Neural progenitor cell (in vitro differentiated cells): ENCODE measurements at places on chromosomes 3 and 15. TPM values are rescaled to one million over a fixed set of nuclear protein-coding genes. Genes with fewer than 3 reads are reported as not detected.

GRCh38 chr15:88908697-88909621, 4.2 kb downstream of the MFGE8 start:
- no peak overlapping the region for H3K27ac ChIP-seq
- H3K4me3 ChIP-seq: no peak overlapping the region
- peaks cover 18% of the 10 kb centered on the region for H3K4me1 ChIP-seq
- DNase-seq: no peak

GRCh38 chr3:163196245-163196644, 1699.6 kb downstream of the OTOL1 start:
- no peaks in the 10 kb centered on the region for H3K27me3 ChIP-seq
- no peaks in the 10 kb centered on the region for H3K36me3 ChIP-seq
- H3K4me3 ChIP-seq: no peak overlapping the region
- DNase-seq: no peak
- H3K27ac ChIP-seq: no peak overlapping the region

DNA sequence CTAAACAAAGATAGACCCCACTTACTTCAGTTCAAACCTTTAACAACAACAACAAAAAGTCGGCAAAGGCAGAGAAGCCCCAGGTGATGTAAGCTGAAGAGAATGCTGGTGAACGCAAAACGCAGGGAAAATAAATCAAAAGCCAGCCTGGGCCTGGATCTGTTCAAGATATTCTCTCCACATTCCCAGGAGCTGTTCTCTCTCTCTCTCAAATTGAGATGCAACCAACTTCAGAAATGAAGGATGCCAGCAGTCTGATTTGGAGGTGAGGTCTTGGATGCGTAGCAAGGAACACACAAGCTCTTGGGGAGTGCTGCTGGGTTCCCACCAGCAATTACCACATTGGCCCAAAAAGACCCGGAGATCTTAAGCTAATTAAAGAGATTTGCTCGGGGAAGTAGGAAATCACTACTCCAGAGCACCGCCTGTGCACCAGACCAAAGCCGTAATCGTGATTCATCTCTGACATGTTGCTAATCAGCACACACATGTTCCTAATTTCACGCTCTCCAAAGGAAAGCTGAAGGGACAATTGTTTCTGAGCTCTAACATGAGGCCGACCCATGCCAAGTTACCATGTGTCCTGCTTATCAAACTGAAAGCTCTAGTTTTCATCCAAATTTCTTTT, 37.1 kb downstream of the IL17RD start:
- no peak overlapping the region for H3K4me3 ChIP-seq
- DNase-seq: no peak
- H3K4me1 ChIP-seq: peaks cover 73% of the 10 kb centered on the region
- H3K36me3 ChIP-seq: no peaks in the 10 kb centered on the region
- H3K27ac ChIP-seq: no peak overlapping the region

- H3K4me3 ChIP-seq: no peak overlapping the region
- no peak overlapping the region for H3K27ac ChIP-seq
- no peak for DNase-seq
- H3K36me3 ChIP-seq: no peaks in the 10 kb centered on the region
- H3K4me1 ChIP-seq: no peaks in the 10 kb centered on the region
Observed at GRCh38 chr3:156781310-156782230, 44.6 kb upstream of the LEKR1 start.

PLSCR2 gene
- not detected in 2 replicates for total RNA-seq

GOLGA8R gene
- not detected in 2 replicates for total RNA-seq

DNA sequence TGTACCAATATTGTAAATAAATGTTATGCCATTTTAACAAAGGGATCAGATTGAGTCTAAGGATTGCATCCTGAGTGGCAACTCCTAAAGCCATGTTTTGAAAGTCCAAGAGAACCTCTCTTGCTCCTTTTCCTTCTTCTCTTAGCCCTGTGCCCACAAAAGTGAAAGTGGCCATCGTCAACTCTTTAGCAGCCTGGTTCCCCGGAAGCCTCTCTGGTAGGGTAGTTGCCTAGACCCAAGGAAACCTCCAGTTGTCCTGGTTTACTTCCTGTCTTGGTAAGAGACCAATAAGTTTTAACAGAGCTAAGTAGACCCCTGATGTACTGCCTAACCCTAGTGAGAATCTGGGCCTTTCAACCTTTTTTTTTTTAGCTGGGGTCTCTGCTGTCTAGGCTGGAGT, 10.2 kb upstream of the ITPKA start:
- H3K36me3 ChIP-seq: peaks cover 5% of the 10 kb centered on the region
- H3K27me3 ChIP-seq: no peaks in the 10 kb centered on the region
- H3K27ac ChIP-seq: no peak overlapping the region
- H3K4me3 ChIP-seq: no peak overlapping the region
- H3K4me1 ChIP-seq: no peaks in the 10 kb centered on the region
- no peak for DNase-seq

DNA sequence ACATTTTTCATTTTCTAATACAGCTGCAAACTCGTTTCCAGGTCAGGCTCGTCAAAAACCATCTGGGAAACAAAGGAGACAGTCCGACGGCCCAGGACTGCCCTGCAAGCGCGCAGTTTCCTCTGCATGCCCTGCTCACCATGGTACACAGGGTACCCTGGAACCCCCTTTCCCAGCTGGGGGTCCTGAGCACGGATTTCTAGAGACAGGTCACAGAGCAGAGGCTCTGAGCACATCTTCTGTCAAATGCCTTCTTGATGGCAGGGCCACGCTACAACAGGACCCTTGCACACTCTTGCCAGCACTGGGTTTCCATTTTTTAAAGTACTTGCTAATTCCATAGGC, 8.1 kb downstream of the ZXDC start:
- peaks cover 15% of the 10 kb centered on the region for H3K36me3 ChIP-seq
- DNase-seq: no peak
- no peak overlapping the region for H3K4me3 ChIP-seq
- no peaks in the 10 kb centered on the region for H3K27me3 ChIP-seq

DNA sequence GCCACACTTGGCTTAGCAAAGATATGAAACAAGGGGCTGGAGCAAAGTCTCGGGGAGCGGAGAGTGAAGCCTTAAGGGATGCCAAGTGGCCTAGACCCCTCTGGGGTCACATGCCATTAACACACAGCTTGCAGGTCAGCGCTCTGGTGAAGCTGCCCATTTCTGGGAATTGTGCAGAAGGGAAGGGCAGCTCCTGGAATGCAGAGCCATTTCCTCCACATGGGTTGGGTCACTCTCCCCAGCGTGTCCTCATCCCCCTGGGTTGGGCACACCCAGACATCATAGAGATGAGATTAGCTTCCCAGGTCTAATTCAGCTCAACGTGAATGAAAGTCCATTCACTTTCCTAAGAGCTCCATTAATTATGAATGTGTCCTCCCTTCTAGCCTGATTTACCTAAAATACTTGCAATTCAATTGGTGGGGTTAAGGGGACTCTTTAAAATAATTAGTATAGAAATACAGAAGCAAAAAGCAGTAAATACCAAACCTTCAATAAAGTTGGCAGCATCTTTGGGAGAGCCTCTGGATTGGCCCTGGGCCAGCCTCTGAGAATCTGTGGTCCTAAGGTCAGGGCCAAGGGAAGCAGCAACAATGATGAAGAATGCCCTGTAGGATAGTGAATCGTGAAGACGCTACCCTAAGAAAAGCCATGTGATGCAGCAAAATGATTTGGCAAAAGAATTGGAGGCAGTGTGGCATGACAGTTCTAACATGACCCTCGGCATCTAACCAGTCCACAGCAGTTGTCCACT, 17.8 kb downstream of the MRAS start:
- H3K4me3 ChIP-seq: no peak overlapping the region
- no peaks in the 10 kb centered on the region for H3K27me3 ChIP-seq
- no peaks in the 10 kb centered on the region for H3K4me1 ChIP-seq

NEO1 gene
- 77.9 and 85.2 TPM in 2 replicates for total RNA-seq

DNA sequence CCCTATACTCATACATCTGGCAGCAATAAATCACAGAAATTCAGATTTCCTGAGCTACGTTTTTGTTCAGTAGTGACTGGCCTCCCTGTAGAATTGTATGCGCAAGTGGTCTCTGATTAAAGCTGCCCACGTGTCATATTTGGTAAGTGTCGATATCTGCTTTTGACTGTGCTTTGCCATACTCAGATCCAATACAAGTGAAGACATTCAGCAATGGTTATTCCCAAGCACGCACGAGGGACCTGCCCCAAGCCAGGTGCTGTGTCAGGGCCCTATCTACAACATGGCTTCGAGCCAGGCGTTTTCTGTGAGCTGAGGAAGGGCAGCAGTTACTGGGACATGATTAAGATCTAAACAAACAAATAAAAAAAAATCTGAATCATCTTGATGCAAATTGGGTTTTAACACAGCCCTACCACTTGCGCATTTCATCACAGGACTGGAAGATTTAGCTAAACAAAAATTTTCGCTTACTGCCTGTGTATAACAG, 47.2 kb upstream of the ICE2 start:
- no peaks in the 10 kb centered on the region for H3K4me1 ChIP-seq
- no peak overlapping the region for H3K4me3 ChIP-seq
- H3K27me3 ChIP-seq: no peaks in the 10 kb centered on the region
- DNase-seq: no peak
- H3K27ac ChIP-seq: no peak overlapping the region
- no peaks in the 10 kb centered on the region for H3K36me3 ChIP-seq

DNA sequence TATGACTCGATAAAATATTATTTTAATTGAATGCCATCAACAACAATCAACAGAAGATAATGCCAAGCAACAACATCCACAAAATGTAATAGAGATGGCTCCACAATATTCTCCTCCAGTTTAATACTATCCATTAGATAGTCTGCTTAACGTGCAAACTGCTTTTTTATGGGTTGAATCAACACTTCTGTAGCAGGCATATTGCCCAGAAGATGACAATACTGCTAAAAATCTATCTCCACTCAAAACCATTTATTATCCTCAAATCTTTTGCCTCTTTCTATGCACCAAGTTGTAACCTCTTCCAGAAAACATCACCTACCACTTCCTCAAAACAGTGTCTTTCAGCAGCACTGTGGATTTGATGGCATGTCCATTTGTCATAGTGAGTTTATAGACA, 295.7 kb upstream of the LMCD1 start:
- DNase-seq: no peak
- no peak overlapping the region for H3K4me3 ChIP-seq

CYP8B1 gene
- not detected in 2 replicates for total RNA-seq

DNA sequence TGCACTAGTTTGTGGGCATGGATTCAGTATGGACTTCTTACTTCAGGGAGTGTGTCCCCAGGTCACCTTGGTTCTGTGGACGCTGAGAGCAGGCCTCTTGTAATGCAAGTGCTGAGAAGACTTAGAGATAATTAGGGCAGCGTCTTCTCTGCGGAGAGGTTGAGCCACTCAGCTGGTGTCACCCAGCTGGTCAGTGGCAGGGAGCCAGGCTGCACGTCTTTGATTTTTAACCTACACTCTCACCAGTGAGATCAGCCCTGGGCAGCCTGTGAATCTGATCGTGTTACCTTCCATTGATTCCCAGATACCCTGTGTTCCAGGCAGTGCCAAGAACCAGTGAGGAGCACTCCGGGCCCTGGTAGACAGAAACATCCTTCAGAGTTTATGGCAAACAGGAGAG, 92.6 kb downstream of the SLCO3A1 start:
- H3K27me3 ChIP-seq: no peaks in the 10 kb centered on the region
- no peak overlapping the region for H3K27ac ChIP-seq
- H3K36me3 ChIP-seq: no peaks in the 10 kb centered on the region

DNA sequence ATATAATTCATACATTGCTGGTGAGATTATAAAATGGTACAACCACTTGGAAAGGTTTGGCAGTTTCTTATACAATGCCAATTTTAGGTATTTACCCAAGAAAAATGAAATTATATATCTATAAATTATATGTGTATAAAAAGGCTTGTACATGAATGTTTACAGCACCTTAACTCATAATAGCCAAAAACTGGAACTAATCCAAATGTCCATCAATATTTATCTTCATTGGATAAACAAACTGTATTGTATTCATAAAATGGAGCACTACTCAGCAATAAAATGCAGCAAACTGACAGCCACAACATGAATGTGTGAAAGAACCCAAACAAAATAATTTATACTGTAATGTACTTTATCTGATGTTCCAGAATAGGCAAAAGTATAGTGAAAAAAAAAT, 33.6 kb upstream of the EIF5A2 start:
- no peaks in the 10 kb centered on the region for H3K27me3 ChIP-seq
- H3K36me3 ChIP-seq: peaks cover 5% of the 10 kb centered on the region
- DNase-seq: no peak
- no peak overlapping the region for H3K27ac ChIP-seq
- no peaks in the 10 kb centered on the region for H3K4me1 ChIP-seq

GRCh38 chr3:101825904-101826445, 23.3 kb upstream of the NFKBIZ start:
- no peaks in the 10 kb centered on the region for H3K27me3 ChIP-seq
- H3K27ac ChIP-seq: no peak overlapping the region
- no peak for DNase-seq
- H3K36me3 ChIP-seq: no peaks in the 10 kb centered on the region

GRCh38 chr3:128875556-128876120, 3.8 kb upstream of the ACAD9 start:
- peak; percentile 78 for DNase-seq
- peaks cover 18% of the 10 kb centered on the region for H3K4me1 ChIP-seq
- H3K27me3 ChIP-seq: peaks cover 14% of the 10 kb centered on the region
- H3K36me3 ChIP-seq: no peaks in the 10 kb centered on the region
- H3K4me3 ChIP-seq: no peak overlapping the region

DNA sequence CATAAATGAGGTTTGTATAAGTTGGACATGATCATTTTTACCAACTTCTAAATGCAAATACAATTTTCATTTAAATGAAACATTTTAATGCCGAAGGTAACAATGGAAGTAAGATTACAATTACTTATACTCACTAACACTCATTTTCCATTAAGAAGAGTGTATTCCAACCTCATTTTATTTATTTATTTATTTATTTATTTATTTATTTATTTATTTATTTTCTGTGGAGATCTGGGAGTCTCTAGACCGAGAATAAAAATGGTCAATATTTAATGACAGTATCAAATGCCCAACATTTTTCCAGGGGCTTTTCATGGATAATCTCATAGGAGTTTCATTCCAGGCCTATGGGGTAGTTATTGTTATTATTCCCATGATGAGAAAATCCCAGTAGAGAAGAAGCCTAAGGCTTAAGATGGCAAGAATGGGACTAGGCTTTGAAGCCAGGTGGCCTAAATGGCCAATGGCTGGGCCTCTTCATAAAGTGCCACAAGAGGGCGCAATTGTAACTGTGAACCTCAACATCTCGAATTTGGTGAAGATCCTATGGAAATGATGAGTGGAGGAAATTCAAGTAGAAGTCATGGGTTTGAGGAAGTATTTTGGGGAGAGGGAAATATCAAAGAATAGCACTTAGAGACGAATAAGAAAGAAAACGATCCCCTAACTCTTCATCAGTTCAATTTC, 21.3 kb downstream of the VGLL3 start:
- no peak overlapping the region for H3K4me3 ChIP-seq
- DNase-seq: peak; percentile 54
- no peak overlapping the region for H3K27ac ChIP-seq
- no peaks in the 10 kb centered on the region for H3K36me3 ChIP-seq
- H3K27me3 ChIP-seq: no peaks in the 10 kb centered on the region
